ENCODE measurements at places on chromosomes 16 and 17. TPM values are rescaled to one million over a fixed set of nuclear protein-coding genes. Genes with fewer than 3 reads are reported as not detected.

DNA sequence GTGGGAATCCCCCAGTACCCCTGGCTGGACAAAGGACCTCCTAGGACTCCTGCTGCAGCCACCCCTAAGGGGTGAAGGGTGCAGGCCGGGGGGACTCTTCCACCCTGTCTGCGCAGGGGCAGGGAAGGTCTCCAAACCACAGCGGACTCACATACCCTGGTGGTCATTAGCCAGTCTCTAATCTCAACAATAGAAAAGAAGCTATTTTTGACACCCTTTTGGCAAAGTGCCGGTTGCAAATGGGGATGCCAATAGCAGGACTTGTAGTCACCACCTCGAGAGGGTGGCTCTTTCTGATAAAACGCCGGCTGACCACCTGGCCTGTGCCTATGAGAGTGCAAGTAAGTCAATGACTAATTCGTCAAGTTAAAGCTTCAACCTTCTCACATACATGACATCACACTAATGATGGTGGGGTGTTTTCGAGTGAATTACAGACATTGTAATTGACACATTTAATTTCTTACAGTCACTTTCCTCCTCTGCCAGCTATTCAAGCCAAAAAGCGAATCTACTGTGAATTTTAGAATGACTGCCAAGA is 23.1 kb upstream of the DNAH17 start:
- DNase-seq: no peak

- DNase-seq: no peak
Observed at GRCh38 chr16:71929048-71929447, 33.7 kb downstream of the IST1 start.

GRCh38 chr17:62717589-62717855 is 90.1 kb downstream of the MRC2 start:
- DNase-seq: no peak

DNA sequence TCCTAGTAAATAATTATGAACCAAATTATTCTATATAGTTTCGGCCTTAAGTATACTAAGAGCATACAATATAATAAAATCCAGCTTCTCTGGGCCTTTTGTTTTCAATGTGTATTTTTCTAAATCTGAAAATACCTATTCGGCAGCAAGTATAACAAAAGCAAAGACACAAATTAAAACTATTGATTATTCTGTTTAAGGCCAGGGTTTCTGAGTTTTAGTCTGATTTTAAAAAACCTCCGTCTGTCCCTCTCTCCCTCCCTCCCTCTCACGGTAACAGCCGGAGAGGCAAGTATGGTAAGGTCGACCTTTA is 1.5 kb downstream of the TOB1 start:
- no peak for DNase-seq

DNA sequence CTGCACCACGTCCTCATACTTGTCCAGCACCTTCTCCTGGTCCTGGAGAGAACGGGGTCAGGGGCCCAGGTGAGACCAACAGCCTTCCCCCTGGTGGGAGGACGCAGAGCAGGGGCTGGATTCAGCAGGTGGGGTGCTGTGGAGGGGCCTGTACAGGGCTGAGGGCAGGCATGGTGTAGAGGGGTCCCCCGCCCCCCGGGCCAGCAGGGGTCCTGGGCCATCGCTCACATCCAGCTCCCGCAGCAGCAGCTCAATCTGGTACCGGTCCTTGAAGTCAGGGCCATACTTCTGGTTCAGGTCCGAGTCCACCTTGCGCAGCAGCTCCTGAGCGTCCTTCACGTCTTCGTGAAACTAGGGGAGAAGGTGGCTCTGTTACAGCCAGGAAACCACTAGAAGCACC is 41.6 kb downstream of the PPL start:
- DNase-seq: no peak

DNA sequence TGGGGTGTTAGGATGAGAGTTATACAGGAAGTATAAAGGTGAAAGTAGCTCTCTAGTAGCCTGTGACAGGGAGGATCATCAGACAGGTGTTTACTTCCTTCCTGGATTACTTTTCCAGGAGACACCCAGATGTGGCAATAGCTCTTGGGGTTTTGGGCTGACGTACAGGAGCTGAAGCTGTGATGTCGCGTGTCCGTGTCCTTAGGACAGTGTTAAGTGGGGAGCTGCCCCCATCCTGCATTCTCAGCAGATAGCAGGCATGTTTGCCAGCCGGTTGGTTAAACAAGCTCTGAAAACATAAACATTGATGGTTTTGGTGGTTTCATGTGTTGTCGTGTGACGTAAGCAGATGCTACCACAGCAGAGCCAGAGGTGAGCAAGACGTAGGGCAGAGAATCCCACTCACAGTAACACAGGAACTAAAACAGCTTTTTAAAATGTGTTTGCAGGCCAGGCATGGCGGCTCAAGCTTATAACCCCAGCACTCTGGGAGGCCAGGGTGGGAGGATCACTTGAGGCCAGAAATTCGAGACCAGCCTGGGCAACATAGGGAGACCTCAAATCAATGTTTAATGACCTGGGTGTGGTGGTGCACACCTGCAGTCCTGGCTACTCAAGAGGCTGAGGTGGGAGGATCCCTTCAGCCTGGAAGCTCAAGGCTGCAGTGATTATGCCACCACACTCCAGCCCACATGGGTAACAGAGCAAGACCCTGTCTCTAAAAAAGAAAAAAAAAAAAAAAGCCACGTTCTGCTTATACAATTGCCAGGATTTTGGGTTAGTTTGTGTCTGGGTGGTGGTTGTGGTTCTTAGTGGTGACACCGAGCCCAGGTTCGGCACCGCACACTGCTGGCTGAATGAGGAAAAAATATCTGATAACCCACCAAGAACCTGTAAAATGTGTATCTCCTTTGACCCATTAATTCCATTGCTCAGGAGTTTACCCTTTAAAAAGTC is 18.2 kb upstream of the IL17C start:
- no peak for DNase-seq

- DNase-seq: no peak
Observed at GRCh38 chr16:72797621-72798020, 250.3 kb downstream of the ZFHX3 start.

DNA sequence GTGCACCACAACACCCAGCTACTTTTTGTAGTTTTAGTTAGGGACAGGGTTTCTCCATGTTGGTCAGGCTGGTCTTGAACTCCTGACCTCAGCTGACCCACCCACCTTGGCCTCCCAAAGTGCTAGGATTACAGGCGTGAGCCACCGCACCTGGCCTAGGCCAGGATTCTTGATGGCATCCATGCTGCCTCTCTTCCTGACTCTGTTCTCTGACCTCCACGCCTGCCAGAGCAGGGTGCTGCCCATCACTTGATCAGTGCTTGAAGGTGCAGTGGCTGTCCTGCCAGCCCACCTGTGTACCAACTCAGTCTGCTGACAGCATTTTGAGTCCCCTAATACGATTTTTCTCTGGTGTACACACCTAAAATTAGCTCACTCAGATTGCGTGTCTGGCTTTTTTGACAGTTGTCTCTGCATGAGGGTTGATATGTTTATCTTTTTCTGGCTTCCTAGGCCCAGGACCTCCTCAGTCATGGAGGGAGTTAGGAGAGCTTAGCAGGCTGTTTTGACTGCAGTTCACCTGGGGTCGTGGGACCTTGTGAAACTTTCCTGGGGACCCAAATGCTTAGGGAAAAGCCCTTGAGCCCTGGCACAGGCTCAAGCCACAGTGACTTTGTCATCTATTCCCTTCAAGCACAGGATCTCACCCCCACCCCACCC is 5.9 kb downstream of the HAS3 start:
- DNase-seq: peak; percentile 26

The ASGR2 gene
- total RNA-seq: 0.44 TPM
